ENCODE measurements at places on chromosomes 5 and 9.

DNA sequence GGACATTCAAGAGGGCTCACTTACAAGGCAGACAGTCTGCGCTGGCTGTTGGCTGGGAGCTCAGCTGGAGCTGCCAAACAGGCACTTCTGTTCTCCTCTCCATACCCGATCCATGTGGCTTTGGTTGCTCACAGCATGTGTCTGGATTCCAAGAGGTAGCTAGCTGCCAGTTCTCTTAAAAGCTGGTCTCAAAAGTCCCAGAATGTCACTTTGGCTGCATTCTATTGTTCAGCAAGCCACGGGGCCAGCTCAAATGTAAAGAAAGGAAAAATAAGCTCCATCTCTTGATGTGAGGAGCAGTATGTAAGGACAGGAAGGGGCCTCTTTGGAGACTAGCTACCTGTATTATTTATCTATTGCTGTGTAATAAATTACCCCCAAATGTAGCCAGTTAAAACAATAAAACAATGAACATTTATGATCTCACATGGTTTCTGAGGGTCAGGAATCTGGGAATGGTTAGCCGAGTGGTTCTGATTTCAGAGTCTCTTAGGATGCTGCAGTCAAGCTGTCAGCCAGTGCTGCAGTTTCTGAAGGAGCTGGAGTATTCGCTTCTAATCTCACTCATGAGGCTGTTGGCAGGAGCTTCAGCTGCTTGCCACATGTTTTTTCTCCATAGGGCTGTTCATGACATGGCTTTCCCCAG is 112.7 kb upstream of the CLINT1 start:
- peak; percentile 28 for DNase-seq

GRCh38 chr5:119366540-119366881 is 10.7 kb downstream of the TNFAIP8 start:
- DNase-seq, result no peak

DNA sequence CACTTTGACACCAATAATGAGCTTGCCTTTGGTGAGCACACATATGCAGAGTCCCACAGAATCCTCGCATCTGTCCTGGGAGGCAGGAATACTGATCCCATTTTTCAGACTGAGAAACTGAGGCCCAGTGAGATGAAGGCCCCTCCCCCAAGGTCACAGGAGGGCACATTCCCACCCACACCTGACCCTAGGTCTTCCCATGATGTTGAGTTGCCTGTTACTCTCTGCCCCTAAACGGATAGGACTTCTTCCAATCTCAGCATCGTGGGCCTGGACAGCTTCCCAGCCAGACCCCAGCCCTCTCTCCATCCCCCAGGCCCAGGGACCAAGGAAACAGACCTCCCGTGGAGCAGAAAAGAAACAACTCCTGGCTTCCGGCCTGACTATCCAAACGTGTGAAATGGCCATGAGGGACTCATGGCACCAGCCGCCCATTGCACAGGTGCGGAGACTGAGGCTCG is 877 bp downstream of the SH3GLB2 start:
- no peak for DNase-seq

GRCh38 chr5:136113606-136114005 is 19.0 kb upstream of the SMAD5 start:
- DNase-seq, result no peak

GRCh38 chr5:159887050-159887449 is 29.2 kb upstream of the ADRA1B start:
- DNase-seq, result no peak

All from fibroblast of mammary gland (primary cell).